Amniotic stem cell (primary cell): ENCODE measurements at places on chromosomes 5 and 9.
A peak's percentile ranks its signal among the peaks of the same experiment; 100 is the strongest.

GRCh38 chr9:16626577-16627130, 243.8 kb downstream of the BNC2 start:
- peak; percentile 77 for DNase-seq

- no peak for DNase-seq
Measured at GRCh38 chr5:103327451-103327850, 68.9 kb downstream of the MACIR start.

DNA sequence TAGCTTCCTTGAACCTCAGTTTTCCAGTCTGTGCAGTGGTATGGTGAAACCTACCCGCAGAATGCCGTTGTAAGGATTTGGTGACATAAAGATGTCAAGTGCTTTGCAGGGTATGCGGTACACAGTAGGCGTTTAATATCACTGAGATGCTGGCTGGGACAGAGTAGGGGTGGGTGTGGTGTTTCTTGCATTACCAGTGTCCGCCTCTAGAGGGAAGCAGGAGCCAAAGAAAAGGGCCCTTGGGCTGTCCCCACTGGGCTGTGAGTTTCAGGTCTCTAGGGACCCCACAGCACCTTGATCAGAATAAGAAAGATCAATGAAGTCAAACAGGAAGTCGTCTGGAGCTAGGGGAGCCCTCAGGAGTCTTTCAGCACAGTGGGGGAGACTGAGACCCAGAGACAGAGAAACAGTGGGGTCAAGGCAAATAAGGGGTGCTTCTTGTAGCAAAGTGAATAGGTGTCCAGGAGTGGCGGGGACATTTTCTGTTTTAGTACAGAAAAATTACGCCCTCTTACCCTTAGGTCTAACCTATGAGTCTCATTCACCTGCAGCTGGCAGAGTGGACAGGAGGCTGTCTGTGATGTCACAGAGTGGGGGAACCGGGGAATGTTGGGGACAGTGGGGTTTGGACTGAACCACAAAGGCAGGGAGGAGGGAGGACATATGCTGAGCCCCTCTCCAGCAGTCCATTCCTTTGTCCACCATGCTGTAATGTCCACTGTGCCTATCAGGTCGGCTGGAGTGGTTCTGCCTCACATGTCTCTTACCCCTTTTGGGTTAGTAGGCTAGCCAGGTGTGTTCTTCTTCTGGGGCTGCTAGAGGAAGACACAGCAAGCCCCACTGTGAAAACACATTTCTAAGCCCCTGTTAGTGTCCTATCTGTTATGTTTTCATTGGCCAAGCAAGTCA, 4.7 kb upstream of the TEX53 start:
- no peak for DNase-seq

GRCh38 chr9:127915801-127916719, 781 bp downstream of the ST6GALNAC4 start:
- no peak for DNase-seq

- no peak for DNase-seq
Measured at GRCh38 chr5:11030671-11031070, 269.6 kb upstream of the DAP start.

DNA sequence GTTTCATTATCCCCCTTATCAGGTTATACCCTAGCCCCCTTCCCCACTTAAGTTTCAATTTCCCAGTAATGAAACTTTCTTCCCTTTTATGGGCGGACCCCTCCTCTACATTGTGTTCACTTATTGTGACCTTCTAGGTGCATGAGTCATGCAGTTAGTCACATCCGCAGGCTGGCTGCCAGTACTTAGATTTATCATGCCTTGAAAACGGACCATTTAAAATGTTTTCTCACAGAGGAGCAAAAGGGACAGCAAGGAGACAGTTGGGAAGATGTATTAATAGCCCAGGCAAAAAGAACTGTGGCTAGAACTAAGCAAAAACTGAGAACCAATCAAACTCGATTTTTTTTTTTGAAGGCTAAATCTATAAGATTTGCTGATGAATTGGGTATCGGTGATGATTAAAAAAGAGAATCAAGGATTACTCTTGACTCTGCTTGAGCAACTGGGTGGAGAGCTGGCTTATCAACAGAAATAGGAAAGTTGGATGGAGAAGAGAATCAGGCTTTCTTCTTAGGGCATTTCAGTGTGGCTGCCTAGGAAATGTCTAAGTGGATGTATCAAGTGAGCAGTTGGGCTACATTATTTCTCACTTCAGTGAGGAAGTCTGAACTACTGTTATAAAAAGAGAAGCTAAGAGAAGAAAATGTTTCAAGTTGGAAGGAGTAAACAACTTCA, 615.0 kb downstream of the HINT1 start:
- peak; percentile 62 for DNase-seq

DNA sequence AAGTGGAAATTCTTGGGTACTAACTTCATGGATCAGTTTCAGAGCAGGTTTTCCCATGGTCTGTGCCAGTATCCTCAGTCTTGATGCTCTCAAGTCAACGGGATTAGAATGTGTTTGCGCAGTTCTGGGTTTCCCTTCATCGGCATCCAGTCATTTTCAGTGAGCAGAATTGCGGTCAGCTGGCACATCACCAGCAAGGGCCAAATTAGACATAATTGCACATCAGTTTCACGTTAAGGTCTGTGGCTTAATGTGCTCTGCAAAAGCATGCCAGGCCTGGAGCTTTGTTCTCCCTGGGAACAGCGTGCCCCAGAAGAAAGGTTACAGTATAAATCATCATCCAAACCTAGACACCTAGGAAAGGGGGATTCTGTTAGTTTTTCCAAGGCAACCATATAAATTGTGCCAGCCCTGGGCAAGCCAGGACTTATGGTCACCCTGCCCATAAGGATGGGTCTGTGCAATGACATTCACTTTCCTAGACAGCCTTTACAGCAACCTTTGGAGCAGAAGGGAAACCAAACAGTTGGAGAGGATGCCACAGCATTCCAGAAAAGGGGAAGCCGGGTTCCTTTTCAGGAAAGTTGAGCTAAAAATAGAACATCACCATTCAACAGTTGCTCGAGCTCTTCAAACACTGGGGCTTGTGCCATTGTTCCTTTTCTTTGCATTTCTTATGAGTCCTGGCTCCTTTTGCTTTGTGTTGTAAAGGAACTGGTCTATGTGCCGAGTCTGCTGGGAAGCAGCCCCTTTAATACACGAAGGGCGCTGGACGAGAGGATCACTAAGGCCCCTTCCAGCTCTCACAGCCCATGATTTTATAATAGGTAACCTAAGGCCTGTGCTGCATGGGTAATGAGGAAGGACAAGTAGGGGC, 23.1 kb downstream of the IQGAP2 start:
- no peak for DNase-seq

DNA sequence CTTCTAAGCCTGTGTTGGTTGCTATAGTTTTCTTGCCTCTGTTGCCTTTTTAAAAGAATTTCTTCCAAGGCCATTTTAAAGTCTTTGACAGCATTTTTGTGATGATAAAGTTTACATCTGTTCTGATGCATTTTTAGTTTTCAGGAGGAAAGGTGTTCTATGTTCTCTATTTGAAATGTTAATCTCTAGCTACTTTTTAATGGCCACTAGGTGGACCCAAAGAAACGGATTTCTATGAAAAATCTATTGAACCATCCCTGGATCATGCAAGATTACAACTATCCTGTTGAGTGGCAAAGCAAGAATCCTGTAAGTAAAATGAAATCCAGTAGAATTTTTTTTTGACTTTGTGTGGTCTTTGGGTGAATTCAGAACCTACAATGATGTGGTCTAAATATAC, 60.2 kb downstream of the MELK start:
- no peak for DNase-seq

GRCh38 chr9:109926421-109926869, 146.4 kb downstream of the PALM2AKAP2 start:
- DNase-seq, result no peak

DNA sequence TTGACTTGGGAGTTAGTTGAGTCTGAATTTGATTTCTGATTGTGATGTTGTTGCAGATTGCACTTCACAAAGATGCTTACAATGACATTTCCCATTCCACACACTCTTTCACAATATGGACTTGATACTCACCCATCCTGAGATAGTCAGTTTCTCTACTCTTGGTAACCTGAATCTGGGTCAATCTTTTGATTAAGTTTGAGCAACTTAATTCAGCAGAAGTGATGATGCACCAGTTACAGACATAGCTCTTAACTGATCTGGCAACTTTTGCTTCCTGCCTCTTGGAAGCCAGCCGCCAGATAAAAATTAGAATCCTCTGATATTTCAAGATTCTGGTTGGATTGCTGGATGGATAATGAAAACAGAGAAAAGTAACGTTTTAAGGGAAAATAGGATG, 79.7 kb upstream of the OSMR start:
- no peak for DNase-seq

GRCh38 chr5:176658007-176658599, 10.8 kb downstream of the TSPAN17 start:
- DNase-seq, result peak; percentile 29

DNA sequence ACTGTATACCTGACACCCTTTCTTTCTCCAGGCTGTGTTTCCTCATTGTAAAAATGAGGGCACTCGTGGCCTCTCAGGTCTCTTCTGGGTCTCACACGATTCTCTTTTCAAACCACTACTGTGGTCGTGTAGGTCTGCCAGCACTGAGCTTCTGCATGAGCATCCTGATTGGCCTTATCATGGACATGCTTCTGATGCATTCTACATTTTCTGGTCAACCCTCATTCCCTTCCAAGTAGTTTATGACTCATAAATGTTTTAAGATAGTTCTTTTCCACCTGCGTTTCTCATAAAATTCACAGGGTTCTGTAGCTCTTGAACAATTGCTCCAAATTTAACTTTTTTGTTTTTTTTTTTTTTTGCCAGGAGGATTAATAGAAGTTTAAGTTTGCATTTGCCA, 294.8 kb downstream of the KCTD16 start:
- no peak for DNase-seq

DNA sequence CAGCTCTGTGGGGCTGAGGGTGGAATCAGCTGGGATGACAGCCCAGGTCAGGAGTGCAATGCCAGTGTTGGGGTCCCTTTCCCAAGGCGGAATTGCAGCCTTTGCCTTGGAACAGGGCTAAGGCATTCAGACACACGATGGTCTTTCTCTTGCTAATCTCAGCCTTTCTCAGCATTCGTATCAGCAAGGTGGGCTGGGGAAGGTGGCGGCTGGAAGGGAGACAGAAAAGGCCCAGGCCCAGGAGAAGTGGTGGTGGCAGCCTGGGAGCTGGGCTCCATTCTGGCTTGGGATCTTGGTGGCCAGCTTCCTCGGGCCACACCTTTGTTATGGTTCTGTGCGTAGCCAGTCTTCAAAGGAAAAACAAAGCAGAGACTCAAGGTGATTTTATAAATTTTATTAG, 1.1 kb upstream of the ARHGEF28 start:
- DNase-seq, result no peak

DNA sequence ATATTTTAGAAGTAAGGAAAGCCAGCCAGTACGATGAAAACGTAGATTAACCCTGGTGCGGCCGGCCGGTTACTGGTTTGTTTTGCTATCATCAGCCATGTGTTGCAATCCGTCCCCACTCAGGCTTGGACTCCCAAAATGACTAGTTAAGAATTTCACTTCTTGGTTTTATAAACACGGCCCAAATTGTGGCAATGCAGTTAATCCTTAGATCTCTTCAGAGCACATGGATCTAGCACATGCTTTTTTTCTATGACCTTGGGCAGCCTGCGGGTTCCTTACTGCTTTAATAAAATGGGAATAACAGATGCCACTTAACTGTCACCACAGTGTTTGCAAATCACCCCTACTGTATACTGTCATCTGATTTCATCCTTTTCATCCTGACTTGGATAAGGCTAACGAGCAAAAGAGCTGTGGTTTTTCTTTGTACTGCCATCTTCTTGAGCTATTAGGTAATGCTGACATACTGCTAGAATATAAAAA, 1.5 kb downstream of the NDFIP1 start:
- no peak for DNase-seq

DNA sequence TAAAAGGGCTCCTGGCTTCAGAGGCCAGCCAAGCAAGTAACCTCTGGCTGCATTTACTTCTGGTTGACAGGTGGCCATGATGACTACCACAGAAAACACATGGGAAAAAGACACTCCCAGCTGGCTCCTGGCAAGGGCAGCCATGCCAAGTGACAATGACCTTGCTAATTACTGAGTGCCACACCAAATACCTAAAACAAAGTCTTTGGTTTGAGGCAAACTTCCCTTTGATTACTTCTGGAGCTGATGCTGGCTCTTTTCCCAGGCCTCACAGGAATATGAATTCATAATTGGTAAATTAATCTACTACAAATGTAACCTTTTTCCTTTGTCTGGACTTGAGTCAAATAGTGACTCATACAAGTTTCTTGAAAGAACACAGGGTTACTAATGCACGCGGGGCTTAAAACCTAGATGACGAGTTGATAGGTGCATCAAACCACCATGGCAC, 61.0 kb downstream of the LPAR1 start:
- peak; percentile 12 for DNase-seq

DNA sequence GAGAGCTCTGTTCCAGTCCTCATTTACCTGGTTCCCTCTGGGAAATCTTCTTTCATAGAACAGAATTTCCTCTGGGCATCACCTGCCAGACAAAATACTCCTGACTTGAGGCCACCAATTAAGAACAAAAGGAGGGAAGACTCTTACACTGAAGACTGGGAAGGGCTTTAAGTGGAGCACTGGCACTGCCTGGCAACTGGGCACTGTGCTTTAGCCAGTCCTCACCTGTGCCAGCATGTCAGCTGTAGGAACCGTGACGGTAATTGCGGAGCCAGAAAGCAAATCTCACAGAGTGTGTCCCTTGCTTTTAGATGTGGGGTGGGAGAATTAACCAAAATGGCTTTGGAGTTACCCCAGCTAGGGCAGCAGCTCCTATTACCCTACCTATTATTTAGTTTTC, 40.6 kb downstream of the FAM219A start:
- no peak for DNase-seq

DNA sequence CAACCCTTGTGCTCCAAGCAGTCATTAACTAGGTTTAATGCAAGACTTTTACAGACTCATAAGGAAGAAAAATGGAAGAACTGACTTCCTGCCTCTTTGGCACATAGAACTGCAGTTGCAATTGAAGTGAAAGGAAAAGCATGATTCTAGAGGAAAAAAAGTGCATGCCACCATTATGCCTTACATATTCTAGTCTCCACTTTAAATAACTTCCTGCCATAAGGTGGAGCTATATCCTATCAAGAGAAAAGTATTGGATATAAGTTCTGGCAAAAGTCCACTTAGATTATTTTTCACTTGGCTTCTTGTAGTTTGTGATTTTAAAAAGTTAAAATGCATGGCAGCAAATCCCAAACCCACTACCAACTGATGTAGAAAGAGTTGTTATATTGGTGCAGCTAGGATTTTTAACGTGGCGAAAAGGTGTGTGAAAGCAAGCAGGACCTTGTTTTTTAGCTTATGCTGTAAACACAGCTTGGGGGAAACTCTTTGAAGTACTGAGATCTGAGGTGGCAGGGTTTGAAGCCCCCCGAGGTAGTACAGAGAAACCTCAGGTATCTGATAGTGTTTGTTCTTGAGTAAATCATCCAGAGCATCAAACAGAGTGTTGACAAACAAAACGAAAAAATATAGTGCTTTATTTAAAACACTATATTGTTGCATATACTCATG, 117.9 kb downstream of the ANXA1 start:
- peak; percentile 1 for DNase-seq
